ENCODE measurements at places on chromosomes 4 and X. TPM values are rescaled to one million over a fixed set of nuclear protein-coding genes. Genes with fewer than 3 reads are reported as not detected.

NDST4 gene
- not detected for total RNA-seq

MTTP gene
- 0.04 TPM for total RNA-seq

AP1AR gene
- total RNA-seq = 34.5 TPM

PRDM8 gene
- total RNA-seq = not detected

CDKL5 gene
- 0.82 TPM for total RNA-seq

SLC25A43 gene
- total RNA-seq = 8.3 TPM

FHDC1 gene
- total RNA-seq = 0.07 TPM

LRP2BP gene
- 0.26 TPM for total RNA-seq

CT45A3 gene
- total RNA-seq = not detected

NAA15 gene
- 25.3 TPM for total RNA-seq

MAGEB2 gene
- not detected for total RNA-seq

ADH7 gene
- total RNA-seq = not detected

ZFP92 gene
- not detected for total RNA-seq

DUSP9 gene
- not detected for total RNA-seq

FRMPD4 gene
- not detected for total RNA-seq

DKK2 gene
- total RNA-seq = not detected

SPATA4 gene
- not detected for total RNA-seq

EGFL6 gene
- total RNA-seq = not detected

DCX gene
- not detected for total RNA-seq

HOPX gene
- total RNA-seq = not detected

SLC26A1 gene
- total RNA-seq = not detected

ODAM gene
- total RNA-seq = not detected

SULT1E1 gene
- total RNA-seq = not detected

VGLL1 gene
- total RNA-seq = not detected

SHROOM3 gene
- total RNA-seq = 0.78 TPM

GLRA3 gene
- not detected for total RNA-seq

PRAF2 gene
- total RNA-seq = 2.5 TPM

AR gene
- total RNA-seq = 0.25 TPM

GK gene
- 16.8 TPM for total RNA-seq

STATH gene
- not detected for total RNA-seq

CRMP1 gene
- total RNA-seq = 0.40 TPM

RBM46 gene
- not detected for total RNA-seq

DCAF8L2 gene
- total RNA-seq = not detected

Measured in Karpas-422 (cell line).